ENCODE measurements at places on chromosomes 3 and 15. TPM values are rescaled to one million over a fixed set of nuclear protein-coding genes. Genes with fewer than 3 reads are reported as not detected.

Gene GXYLT2
- 29.0 TPM for total RNA-seq

Gene RPS17
- total RNA-seq: 3,513 TPM

Gene OR5H14
- total RNA-seq: not detected

Gene ACKR4
- not detected for total RNA-seq

Gene SAMD7
- not detected for total RNA-seq

Gene PSTPIP1
- total RNA-seq: 1.4 TPM

Gene KBTBD13
- total RNA-seq: 0.13 TPM

Gene ADAMTS7
- total RNA-seq: 10.6 TPM

Gene TUSC7
- not detected for total RNA-seq

Gene RNU5B-1
- not detected for total RNA-seq

Gene KY
- total RNA-seq: 0.16 TPM

Measured in epithelial cell of alveolus of lung (primary cell).